Muscle of leg (tissue), 16 donors: ENCODE measurements at places on chromosomes 7 and 10. TPM values are rescaled to one million over a fixed set of nuclear protein-coding genes. Genes with fewer than 3 reads are reported as not detected.

The PHYHIPL gene
- total RNA-seq = 0.31 TPM

DNA sequence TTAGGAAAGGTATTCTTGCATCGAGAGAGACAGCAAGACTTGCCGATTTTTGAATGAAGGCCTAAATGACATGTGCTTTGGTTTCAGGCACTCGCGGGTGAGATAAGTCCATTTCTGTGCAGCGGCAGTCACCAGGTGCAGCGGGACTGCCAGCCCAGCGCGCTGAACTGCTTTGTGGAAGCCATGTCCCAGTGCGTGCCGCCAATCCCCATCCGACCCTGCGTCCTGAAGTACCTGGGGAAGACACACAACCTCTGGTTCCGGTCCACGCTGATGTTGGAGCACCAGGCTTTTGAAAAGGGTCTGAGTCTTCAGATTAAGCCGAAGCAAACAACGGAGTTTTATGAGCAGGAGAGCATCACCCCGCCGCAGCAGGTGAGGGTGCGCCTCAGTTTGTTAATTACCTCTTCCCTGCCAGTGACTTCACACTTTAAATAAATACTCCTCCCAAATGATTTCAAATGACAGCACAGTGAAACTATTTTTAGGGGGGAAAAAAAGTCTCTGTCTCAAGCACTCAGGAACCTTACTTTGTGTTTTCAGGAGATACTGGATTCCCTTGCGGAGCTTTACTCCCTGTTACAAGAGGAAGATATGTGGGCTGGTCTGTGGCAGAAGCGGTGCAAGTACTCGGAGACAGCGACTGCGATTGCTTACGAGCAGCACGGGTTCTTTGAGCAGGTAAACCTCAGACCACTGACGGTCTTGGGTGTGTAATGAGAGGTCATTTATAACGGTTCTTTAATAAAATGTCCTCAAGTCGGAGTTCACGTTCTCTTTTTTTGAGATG is 98.3 kb downstream of the TRRAP start:
- DNase-seq = no peak

GRCh38 chr10:60305380-60305892 is 84.2 kb downstream of the ANK3 start:
- DNase-seq = no peak

- no peak for DNase-seq
Measured at GRCh38 chr7:3283130-3283704, 17.8 kb upstream of the SDK1 start.

GRCh38 chr10:124403548-124403947 is 15.2 kb downstream of the OAT start:
- peak; percentile 87 for DNase-seq

The GPRIN2 gene
- 0.13 TPM for total RNA-seq

The CUEDC2 gene
- 44.9 TPM for total RNA-seq

GRCh38 chr10:33129996-33130386 is 172.0 kb upstream of the ITGB1 start:
- no peak for DNase-seq
